ENCODE measurements at places on chromosomes 16 and 17.
A peak's percentile ranks its signal among the peaks of the same experiment; 100 is the strongest.

DNA sequence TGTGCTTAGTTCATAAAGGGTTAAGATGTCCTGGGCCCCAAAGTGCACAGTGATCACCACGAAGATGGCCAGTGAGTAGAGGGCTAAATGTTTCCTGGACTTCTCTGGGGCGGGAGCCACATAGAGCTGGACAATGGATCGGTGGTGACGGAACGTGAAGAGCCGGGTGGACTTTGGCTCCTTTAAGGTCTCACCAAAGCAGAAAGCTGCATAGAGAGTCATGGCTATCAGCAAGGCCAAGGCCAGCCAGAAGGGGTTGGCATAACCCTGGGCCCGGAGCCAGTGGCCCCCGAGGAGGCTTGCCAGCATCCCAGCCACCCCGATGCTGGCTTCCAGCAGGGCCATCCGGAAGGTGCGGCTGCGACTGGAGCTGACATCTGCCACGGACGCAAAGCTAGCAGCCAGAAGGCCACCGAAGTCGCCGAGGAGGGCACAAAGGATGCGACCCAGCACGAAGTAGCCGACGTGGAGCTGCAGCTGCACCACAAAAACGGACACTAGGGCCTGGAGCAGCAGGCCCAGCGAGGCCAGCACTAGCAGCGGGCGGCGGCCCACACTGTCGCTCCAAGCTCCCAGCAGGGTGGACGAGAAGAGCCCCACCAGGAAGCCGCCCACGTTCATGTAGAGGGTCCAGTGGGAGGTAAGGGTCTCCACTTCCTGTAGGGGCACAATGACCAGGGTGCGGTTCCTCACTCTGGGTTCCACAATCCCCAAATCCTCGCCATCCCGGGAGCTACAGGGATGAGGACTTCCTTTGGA is 1.0 kb downstream of the SLC46A1 start:
- DNase-seq = no peak

GRCh38 chr17:72890711-72891110 is 201.8 kb downstream of the SLC39A11 start:
- DNase-seq = no peak

DNA sequence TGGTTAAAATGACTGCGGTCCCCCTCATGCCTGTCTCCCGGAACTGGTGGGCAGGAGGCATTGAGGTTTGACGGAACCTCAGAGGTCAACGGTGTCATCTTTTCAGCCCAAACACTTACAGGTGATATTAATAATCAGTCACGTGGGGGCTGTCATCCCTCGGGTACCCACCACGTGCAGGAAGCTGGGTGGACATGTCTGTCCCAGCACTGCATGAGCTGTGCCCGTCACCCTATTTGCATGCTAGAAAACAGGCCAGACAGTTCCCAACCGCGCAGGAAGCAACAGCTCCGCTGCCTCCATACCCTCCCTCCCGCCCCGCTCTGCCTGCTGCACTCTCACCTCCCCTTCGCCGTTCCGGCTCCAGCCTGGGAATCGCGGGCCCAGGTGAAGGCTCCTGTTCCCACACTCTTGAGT is 1.4 kb downstream of the SYNGR3 start:
- DNase-seq = no peak

DNA sequence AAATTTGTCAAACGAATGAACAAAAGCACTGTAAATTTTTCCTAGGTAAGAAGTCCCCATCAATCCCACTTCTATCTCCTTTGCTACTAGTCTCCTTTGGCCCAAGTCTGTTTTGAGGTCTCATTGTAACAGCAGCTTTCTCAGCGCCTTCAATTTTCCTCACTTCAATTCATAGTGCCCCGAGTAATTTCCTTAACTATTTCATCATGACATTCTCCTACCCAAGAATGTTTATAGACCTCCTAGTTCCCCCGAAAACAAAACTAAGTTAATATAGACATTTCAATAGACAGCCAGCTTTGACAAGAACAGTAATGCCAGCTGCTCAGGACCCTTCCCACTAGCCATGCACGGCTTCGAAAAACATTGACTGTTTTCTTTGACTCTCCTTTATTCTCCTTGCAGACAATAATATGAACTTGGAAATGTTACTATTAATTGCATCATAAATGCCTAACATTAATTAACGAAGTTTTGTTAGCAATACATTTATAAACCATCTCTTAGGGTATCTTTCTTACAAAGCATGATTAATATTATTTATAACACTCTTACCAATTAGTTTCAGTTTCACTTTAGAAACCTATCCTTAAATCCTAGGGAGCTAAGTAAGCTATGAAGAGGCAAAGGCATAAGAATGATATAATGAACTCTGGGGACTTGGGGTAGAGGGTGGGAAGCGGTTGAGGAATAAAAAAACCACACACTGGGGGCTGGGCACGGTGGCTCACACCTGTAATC is 22.8 kb downstream of the GLG1 start:
- no peak for DNase-seq

DNA sequence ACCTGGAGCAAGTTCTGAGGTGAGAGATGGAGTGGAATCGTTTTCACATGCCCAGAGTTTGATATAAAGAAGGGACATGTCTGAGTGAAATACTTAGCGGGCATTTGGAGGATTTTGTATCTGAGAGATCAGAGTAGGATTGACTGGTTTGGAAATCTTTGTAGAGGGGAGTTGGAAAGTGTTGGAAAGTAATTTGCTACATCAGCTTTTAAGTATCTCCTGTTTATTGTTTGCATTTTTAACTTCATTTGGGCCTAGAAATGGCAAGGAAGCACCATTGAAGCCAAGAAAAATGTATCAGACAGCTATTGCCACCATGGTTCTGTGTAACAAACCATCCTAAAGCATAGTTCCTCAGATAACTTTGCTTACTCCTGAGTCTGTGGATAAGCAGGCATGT is 1015.1 kb upstream of the EEF2KMT start:
- DNase-seq = no peak

GRCh38 chr17:78120971-78121800 is 7.4 kb downstream of the TMC6 start:
- DNase-seq = no peak

DNA sequence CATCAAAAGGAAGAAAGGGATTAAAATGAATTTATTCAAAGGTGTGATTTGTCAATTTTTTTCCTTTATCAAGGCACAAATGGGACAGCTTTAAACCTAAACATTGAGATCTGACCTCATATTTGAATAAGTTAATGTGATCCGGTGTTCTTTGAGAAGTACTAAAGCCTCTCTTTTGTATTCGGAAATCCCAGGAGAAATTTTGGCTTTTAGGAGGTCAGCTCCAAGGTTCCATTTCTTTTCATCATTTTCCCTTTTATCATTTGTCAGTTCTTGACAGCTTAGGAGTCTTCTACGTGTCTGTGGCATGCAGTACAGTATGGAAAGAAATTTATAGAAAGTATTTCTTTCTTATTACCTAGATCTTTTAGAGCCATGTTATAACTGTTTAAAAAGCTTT is 873.4 kb upstream of the CDH8 start:
- no peak for DNase-seq

DNA sequence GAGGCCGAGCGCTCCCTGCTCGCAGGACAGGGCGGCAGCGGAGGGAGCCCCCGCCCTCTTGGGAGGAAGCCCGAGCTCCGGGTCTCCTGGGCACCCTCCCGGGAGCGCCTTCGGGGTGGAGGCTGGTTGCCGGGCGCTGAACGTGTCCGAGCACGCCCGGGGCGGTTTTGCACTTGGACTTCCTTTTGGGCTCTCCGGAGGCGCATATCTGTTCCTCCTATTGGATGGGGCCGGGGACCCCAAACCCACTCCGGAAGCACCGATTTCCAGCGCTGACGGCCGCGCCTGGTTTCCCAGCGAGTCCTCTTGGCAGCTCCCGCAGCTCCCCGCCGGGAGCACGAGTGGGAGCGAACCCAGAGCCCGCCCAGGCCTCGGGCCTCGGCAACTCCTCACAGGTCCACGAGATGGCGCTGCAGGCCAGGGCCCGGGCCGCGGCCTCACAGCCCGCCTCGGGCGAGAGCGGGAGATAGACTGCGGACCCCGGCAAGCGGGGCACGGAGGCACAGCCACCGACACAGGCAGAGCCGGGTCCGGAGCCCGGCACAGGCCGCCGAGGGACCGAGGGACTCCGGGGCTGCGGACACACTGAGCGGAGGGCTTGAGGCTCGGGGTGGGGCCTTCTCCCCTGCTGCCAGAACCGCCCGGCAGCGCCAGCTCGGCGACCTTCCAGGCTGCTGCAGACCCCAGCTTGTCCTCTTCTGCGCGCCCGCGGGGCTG is 12.7 kb downstream of the TBX2 start:
- peak; percentile 72 for DNase-seq

- no peak for DNase-seq
These were observed 31.2 kb downstream of the PIMREG start for GRCh38 chr17:6475411-6475810.

DNA sequence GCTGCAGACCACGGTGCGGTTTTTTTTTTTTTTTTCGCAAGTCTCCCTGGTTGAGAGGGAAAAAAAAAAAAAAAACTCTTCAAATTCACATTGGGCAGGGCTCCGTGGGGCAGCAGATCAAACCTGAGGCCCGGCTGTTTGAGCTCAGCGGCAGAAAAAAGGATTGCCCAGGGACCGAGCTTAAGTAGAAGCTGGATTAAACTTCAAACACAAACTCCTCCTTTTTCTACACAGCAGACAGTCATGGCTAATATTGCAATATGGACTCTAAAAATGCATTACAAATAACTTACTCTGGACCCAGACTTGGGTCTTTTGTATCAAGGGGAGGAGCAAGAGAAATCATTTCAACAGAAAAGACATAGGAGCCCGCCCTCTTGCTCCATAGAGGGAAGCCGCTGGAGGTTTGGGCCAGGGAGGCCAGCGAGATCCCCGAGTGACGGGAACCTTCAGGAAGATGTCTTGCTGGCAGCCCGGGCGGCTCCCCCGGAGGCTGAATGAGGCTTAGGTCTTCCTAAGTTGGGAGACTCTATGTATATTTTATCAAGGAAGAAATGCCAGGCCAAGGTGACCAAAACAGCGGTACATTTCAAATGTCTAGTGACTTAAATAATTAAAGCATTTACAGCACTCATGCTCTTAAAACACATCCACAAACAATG is 167.7 kb downstream of the ZNF423 start:
- DNase-seq = no peak

DNA sequence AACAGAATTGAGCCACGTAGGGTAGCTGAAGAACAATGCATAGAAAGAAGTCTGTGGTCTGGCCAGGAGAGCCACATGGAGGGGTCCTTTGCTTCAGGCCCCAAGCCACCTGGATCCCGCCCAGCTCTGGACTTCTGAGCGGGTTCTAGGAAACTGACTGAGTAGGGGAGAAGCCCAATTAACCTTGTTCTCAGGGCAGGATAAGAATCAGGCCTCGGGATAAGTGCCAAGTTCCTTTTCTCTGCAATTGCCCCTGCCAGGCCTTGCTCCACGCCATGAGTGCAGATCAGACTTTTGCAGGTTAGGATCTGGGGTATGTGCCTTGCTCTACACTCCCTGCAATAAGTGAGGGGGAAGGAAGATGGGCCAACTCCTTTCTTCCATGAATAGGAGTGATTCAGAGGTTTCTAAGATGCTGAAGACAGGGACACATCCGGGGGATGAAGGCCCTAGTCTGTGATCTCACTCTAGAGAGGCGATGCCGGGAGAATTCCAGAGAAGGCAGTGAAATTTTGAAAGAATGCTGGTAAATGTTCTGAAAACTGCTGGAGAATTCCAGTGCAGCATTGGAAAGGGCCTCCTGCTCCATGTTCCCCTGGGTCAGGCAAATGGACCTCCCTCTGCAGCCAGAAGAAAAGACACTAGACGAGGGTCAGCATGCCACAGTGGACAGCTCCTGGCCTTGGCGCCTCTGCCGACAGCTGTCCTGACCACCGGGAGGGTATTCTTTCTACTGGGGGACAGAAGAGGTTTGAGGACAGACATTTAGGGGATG is 5.8 kb downstream of the NEUROD2 start:
- no peak for DNase-seq

DNA sequence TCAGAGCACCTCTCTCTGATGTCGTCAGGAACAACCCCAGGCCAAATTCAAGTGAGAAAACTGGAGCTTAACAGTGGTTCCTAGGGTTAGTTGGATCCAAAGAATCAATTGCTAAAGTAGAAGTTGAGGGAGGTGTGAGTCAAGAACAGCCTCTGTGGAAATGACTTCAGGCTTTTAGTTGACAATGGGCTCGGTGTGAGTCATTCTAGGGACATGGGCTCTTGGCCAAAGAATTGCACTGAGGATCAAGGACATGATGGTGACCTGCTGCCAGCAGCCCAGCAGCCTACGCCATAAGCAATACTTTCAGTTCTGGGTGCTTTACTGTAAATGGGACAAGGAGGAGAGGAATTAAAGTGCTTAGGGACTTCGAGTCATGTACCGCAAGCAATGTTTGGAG is 32.1 kb upstream of the SMURF2 start:
- DNase-seq = no peak

DNA sequence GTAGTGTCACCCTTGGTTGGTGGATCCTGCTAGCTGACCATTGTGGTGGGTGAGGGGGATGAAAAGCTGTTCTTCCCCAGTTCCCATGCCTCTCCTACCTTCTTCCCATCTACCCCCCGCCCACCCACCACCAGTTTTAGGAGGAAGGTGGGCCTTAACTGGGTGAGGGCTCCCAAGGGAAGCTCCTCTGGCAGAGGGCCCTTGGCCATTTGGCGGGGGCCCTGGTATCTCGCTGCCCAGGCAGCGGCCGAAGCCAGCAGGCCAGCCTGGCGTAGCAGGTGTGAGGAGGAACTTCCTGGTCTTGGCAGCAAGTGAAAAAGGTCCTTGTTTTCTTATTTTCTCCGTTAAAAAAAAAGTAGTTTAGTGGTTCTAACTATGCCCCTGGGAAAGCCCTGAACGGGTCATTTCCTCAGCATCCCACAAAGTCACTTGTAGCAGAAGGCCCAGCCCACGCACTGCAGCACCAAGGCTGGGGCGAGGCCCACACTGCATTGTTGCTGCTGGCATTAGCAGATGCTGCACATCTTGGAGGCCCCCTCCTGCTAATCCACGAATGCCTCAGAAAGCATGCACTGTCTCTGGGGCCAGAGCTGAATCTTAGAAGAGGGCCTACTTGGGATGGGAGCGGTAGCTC is 72.5 kb downstream of the MPRIP start:
- no peak for DNase-seq

DNA sequence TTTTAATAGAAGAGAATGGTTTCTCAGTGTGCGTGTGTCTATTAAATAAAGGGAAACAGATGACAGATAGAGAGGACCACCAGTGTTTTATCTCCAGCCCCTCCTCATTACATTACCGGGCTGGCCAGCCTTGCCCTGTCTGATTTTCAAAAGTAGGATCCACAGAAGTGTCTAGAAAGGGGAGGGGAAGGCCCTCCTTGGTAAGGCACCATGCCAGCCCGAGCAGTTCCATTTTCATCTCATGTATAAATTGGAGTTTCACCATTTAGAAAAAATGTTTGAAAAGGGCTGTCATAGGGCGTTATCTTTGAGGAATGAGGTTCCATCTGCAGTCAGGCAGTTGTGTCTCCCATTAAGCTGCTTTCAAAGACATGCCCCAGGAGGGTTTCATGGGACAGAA is 96.7 kb downstream of the SOCS1 start:
- no peak for DNase-seq

- peak; percentile 4 for DNase-seq
These were observed 74.5 kb upstream of the DYNLRB2 start for GRCh38 chr16:80466024-80466987.

GRCh38 chr16:80816356-80816755 is 12.0 kb upstream of the CDYL2 start:
- DNase-seq = no peak

GRCh38 chr17:43403846-43404245 is 5.1 kb downstream of the ARL4D start:
- DNase-seq = no peak
